ENCODE measurements at places on chromosomes 16 and 17.

GRCh38 chr17:4928881-4929280 is 3.2 kb upstream of the GP1BA start:
- DNase-seq, result no peak

DNA sequence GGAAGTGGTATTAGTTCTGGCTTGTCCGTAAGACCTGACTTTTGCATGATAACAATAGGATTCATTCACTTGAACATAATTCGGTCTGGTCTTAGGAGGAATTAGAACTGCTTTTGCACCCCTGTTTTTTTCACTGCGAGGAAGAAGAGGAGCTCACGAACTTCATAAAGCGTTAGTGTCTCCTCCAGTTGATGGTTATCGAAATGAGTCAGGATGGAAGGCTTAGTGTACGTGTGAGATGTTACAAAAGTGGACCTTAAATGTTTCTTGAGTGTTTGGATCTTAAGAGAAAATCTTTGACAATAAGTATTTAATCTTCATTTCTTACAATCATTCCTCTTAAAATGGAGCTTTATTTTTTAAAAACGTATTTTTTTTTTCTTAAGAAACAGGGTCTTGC is 52.8 kb downstream of the USP10 start:
- no peak for DNase-seq

- no peak for DNase-seq
These were observed 4.4 kb downstream of the PITPNM3 start for GRCh38 chr17:6551869-6552531.

- no peak for DNase-seq
These were observed 21.6 kb upstream of the SCNN1B start for GRCh38 chr16:23280483-23280967.

- no peak for DNase-seq
These were observed 53.9 kb upstream of the CRISPLD2 start for GRCh38 chr16:84765616-84766580.

GRCh38 chr17:76687298-76688164 is 23.2 kb downstream of the MXRA7 start:
- no peak for DNase-seq

- DNase-seq, result no peak
These were observed 33.0 kb upstream of the GUCY2D start for GRCh38 chr17:7969433-7969832.

GRCh38 chr16:78815713-78816112 is 716.3 kb downstream of the WWOX start:
- DNase-seq, result no peak
